ENCODE measurements at places on chromosomes 3 and 15.

- DNase-seq, result no peak
These were observed 102.5 kb upstream of the UNC13C start for GRCh38 chr15:53875711-53876110.

GRCh38 chr3:114558271-114558670 lies 264.4 kb downstream of the TIGIT start:
- no peak for DNase-seq

GRCh38 chr15:67601073-67601472 lies 58.6 kb downstream of the MAP2K5 start:
- DNase-seq, result no peak

DNA sequence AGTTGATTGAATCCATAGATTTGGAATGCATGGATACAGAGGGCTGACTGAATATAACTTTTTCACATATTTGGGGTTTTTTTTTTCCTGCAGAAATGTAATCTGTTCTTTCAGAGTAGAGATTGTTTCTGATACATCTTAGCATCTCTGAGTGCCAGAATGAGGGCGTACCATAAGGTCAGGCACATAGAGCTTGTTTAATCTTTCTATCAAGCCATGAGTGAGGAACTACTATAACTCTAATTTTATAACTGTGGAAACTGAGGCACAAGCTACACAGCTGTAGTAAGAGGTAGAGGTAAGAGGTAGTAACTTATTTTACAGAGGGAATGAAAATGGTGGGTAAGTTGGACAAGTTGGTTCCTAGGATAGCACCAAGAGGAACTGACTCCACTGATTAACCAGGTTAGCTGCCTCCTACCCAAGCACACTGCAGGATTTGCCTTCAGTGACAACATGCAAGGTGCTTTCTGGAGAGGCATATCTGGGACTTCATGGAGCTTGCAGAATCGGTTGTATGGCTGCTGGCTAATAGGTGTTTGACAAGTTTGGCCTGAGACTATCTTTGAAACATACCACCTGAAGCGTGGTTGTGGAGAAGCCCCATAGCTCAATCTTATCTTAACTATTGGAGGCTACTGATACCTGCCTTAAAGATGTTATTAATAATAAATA lies 23.5 kb upstream of the HACD2 start:
- no peak for DNase-seq

GRCh38 chr3:43346978-43347749 lies 60.8 kb downstream of the SNRK start:
- DNase-seq, result no peak

DNA sequence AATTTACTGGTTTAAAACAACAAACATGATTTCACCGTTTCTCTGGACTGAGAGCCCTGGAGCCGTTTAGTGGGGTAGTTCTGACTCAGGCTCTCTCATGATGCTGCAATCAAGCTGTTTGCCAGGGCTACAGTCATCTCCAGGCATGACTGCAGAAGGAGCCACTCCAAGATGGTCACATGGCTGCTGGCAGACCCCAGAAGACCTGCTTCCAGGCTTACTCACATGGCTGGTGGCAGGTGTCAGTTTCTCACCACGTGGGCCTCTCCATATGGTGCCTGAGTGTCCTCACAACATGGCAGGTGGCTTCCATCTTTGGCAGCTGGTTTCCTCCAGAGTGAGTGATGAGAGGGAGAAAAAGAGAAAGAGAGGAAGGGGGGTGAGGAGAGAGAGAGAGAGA lies 378.3 kb upstream of the RGMA start:
- DNase-seq, result no peak

- DNase-seq, result no peak
These were observed 18.6 kb downstream of the LRRN1 start for GRCh38 chr3:3817865-3818264.

DNA sequence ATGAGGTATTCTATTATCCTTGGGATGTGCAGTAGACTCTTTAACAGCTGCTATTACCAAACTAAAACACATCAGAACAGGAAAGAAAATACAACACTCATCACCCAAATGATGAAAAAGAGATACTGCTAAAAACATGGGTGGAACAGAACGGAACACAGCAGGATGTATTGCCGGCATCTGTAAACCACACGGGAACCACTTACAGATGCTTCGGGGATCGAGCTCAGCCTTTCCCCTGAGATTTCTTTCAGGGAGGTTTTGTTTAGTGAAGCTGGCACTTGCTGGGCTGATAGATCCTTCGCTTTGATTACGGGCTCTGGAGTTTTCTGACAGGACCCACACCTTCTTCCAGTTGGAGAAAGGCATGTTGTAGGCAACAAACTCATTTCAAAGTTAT lies 182.3 kb upstream of the FAM3D start:
- DNase-seq, result no peak

- no peak for DNase-seq
These were observed 149.9 kb downstream of the SHQ1 start for GRCh38 chr3:72698154-72698917.

Data from testis (tissue), 5 donors.